ENCODE measurements at places on chromosomes 5 and 9.

GRCh38 chr9:89890326-89890980 is 285.6 kb downstream of the GADD45G start:
- DNase-seq = no peak

DNA sequence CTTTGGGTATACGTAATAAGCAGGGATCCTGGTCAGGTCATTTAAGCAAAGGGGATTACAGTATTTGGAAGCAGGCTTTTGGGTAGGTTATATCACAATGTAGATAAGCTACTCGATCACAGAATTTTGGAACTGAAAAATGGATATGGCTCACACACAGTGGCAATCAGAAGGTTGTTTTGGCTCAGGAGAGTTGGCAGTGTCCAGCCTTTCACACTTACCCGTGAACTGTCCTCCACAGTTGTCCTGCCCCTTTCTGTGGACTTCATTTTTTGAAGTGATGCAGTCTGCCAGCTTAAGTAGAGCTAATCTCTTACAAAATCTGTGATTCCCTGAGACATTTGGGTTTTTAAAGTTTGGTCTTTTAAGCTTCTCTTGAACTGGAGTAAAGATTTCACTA is 30.7 kb downstream of the ICE1 start:
- DNase-seq = no peak

DNA sequence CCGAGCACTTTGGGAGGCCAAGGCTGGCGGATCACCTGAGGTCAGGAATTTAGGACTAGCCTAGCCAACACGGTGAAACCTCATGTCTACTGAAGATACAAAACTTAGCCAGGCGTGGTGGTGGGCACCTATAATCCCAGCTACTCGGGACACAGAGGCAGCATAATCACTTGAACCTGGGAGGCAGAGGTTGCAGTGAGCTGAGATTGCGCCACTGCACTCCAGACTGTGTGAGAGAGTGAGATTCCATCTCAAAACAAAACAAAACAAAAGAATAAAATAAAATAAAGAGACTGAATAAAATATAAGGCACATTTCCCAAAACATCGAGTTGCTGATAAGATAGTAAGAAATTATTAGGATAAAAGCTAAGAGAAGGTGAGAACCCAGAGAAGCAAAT is 32.3 kb upstream of the GLDC start:
- DNase-seq = no peak

DNA sequence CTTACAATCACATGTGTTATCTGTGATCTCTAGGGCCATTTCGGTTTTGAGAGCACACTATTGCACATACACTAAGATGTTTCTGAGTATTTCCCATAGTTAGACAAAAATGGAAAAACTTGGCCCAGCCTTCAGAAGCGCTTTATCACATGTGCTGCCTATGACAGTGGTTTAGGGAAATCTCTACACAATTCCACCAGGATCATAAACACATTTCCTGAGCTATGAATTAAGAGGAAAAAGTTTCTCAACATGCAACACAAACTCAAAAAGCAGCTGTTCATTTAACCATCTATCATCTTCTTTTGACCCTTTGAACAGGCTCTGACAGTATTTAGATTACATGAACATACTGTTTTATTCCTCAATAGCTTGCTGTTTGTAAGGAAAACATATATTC is 15.1 kb downstream of the FGF1 start:
- DNase-seq = peak; percentile 68

- DNase-seq = no peak
Observed at GRCh38 chr5:94374336-94374735, 244.1 kb downstream of the KIAA0825 start.

DNA sequence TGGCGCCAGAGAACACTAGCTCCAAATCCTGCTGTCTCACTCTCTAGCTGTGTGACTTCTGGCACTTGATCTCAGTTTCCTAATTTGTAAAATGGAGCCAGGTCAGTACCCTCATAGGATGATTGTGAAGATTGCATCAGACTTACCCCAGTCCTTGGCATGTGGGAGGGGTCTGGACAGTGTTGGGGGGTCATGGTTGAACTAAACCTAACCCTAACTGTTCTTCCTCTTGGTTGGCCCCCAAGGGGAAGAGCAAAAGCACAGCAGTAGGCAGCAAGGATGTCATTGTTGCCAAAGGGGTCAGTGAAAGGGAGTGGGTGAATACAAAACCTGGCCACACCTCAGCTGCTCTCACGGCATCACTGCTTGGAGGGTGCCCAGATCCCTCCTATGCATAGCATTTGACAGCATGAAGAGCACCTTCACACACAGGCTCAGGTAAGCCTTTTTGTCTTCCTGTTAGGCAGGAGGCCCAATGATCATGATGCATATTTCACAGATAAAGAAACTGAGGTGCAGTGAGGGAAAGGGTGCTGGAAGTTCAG is 15.7 kb upstream of the CXCL14 start:
- no peak for DNase-seq

DNA sequence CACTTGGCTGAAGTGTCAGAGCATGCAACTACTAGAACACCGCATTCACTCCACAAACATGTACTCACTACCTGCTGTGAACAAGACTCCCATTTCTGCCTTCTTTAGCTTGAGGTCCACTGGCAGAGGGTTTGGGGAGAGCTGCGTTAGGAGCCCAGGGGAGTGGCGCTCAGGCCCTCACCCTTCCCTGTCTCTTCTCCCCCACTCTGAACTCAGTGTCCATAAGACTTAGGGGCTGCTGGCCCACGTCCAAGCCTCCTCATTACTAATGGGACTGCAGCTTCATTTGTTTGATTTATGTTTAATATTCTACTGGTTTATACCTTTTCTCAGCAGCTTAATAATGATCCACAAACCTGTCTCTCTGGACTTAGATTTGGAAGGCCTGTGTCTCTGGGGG is 70.9 kb downstream of the HSPA4 start:
- DNase-seq = no peak

GRCh38 chr5:140166911-140167310 is 8.1 kb upstream of the CYSTM1 start:
- DNase-seq = no peak

DNA sequence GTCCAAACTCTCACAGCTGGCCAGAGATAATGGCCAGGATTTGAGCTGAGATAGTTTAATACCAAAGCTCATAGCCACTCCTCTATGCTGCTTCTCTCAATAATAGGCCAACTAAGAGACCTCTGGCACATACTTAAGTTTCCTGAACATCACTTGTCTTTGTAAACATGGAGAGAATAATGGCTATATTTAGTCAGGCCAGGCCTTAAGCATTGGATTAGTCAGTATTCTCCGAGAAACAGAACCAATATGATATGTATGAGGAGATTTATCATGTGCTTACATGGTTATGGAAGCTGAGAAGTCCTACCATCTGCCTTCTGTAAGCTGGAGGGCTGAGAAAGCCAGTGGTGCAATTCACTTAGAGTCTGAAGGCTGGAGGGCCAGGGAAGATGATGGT is 45.4 kb downstream of the CFAP95 start:
- DNase-seq = no peak

- DNase-seq = no peak
Observed at GRCh38 chr9:83000765-83001164, 62.2 kb downstream of the RASEF start.

GRCh38 chr9:109463924-109464625 is 34.0 kb downstream of the PTPN3 start:
- DNase-seq = no peak

GRCh38 chr9:79013715-79014610 is 557.8 kb upstream of the TLE4 start:
- no peak for DNase-seq

- peak; percentile 97 for DNase-seq
Observed at GRCh38 chr9:129482521-129483414, 138.1 kb downstream of the C9orf50 start.
